Cerebellar cortex (tissue), 1 donor: ENCODE measurements at places on chromosomes 16 and 17.

GRCh38 chr17:40358323-40359038, 6.1 kb downstream of the GJD3 start:
- DNase-seq, result peak; percentile 91

- DNase-seq, result no peak
These were observed 19.1 kb upstream of the GSG1L start for GRCh38 chr16:28082624-28083023.

- no peak for DNase-seq
These were observed 18.3 kb downstream of the PSME3IP1 start for GRCh38 chr16:57167538-57167937.

- no peak for DNase-seq
These were observed 997 bp upstream of the CDH11 start for GRCh38 chr16:65122724-65123395.

- peak; percentile 49 for DNase-seq
These were observed 3.9 kb downstream of the GFAP start for GRCh38 chr17:44911133-44912001.

DNA sequence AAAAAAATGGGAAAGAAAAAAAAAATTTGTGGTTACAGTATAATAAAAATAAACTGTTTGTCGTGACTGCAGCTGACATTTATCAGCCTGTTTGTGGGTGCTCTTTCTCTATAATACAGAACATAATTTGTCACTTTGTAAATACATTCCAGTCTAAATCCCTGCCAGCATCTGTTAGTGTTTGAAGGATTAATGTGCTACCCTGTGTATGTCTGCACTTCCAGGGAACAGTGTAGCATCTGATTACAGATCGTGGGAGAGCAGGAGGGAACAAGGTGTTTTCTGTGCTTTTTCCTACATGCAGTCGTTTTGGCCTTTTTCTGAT, 265.1 kb downstream of the WWOX start:
- no peak for DNase-seq

GRCh38 chr17:1779571-1780131, 17.8 kb downstream of the SERPINF1 start:
- no peak for DNase-seq

DNA sequence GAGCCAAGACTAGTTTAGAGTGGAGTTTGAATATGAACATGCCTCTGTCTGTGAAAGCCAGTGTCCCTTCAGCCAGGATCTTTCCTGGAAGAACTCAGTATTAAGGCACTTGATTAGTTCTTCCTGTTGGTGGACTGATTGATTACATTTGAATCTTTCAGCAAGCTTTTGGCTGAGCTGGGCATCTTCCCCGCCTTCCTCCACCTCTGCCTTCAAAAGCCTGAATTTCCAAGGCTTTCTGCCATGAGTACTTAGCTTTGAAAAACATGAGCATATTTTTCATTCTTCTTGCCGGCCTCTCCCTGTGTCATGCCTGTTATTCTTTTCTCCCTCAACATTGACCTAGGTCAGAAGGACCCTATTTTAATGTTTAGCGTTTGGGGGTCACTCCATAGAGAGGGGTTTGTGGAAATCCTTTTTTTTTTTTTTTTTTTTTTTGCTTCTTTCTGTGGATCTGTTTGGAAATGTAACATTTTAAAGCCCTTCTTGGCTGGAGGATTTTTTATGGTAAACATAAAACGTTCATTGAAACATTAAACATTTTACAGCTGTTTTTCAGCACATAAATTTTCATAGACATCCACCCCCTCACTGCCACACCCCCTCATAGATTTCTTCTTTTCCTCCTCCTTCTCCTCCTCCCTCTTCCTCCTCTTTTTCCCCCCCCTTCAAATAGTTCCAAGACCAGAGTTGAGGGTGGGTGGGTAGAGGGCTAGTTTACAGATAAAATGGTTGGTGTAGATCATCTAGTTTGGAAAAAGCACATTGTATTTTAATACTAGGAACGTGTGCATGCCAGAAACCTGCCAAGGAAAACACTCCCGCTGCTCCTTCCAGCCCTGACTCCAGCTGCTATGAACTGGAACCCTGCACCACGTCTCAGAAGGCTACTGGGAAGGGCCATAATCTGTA, 645.9 kb downstream of the WWOX start:
- no peak for DNase-seq

GRCh38 chr17:82468692-82469091, 10.2 kb downstream of the NARF start:
- DNase-seq, result no peak

- no peak for DNase-seq
These were observed 98.3 kb downstream of the CHD9 start for GRCh38 chr16:53153130-53153529.

GRCh38 chr17:57631871-57632270, 113.2 kb downstream of the CCDC182 start:
- no peak for DNase-seq

- no peak for DNase-seq
These were observed 240.4 kb upstream of the TNRC6C start for GRCh38 chr17:77717941-77718668.

GRCh38 chr17:57379237-57379894, 123.0 kb downstream of the MSI2 start:
- no peak for DNase-seq

DNA sequence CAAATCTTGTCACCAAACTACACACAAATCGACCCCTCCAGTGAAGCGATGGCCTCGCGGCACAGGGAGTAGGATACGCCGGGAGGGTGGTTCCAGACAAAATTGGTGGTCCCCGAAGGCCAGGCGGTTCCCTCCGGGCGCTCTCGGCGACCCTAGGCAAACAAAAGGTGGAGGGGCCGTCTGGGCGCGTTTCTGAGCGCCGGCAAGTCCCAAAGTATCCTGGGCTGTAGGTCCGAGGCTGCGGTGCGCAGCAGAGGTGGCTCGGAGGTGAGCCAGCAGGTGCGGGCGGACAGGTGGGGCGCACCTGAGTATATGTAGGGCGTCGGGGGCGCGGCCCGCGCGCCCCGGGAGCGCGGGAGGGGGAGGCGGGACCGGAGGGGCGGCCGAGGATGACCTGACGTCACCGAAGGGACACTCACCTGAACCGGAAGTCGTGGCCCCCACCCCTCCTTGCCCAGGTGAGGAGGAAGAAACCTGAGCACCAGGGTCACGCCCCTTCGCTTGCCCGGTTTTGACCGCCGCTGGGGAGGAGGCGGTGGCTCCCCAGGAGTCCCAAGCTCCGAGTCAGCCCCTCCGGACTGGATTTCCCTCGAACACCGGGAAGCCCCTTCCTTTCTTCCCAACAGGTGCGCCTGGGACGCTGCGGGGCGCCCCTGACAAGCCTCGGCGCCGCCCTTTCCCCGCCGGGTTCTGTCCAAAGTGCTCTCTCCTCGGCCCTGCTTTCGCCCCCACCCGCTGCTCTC, at the start of gene CLDN7:
CLDN7 (minus strand) TSS at position 287 of the 743 bp plus-strand sequence. CDS start 435 bp downstream, outside the sequence.
- no peak for DNase-seq

DNA sequence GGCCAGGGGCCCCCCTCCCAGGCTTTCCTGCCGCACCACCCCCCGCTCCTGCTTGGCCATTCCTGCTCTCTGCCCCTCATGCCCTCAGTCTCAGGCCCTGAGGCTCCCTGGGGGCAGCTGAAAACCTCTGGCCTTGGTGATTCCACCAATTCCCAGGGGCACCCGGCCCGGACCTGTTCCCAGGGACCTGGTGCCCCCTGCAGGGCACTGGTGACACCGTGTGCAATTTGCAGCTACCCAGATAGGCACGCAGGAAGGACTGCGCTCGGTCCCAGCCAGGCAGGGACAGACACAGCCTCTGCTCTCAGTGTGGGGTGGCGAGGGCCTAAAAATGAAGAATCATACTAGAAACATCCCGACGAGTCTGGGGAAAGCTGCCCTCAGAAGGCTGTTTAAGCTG, 13.4 kb downstream of the WFDC1 start:
- DNase-seq, result peak; percentile 10

DNA sequence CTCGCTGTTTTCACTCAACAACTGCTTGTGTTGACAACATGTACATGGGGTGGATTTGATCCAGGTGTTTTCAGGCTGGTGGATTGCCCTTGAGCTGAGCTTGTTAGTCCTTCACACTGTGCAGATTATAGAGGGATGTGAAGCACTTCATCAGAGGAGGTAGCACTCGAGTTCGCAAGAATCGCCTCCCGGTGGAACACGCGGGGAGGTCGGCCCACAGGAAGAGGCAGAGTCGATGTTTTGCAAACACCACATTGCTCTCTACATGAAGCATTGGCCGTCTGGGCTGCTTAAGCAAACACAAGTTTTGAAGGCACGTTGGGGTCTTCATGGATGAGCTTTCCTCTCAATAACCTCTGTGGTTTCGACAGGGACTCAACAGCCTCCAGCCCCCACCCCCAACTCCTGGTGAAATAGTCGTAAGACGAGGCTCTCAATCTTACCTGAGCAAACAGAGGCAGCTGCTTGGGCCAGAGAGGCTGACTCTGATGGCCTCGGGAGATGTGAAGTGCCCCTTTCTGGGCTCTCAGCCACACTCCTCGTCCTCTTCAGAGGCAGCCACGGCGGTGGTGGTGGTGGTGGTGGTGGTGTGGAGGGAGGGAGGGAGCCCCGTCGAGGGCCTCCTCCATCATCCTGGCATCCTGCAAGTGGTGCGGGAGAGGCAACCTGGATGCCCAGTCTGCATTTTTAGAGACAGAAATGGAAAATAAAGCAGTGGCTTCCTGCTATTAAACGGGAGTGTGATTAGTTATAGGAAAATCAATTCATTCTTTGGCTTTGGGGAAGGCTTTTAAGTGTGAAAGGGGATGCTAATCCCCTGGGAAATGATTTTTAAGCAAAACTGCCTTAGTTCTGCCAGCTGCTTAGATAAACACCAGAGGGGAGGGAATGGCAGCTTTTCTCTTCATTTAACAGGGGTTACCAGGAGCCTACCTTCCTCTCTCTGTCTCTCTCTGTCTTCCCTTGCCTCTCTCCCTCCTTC, 552.5 kb upstream of the EEF2KMT start:
- no peak for DNase-seq

GRCh38 chr17:29764748-29765147, 142.0 kb upstream of the CORO6 start:
- DNase-seq, result no peak

DNA sequence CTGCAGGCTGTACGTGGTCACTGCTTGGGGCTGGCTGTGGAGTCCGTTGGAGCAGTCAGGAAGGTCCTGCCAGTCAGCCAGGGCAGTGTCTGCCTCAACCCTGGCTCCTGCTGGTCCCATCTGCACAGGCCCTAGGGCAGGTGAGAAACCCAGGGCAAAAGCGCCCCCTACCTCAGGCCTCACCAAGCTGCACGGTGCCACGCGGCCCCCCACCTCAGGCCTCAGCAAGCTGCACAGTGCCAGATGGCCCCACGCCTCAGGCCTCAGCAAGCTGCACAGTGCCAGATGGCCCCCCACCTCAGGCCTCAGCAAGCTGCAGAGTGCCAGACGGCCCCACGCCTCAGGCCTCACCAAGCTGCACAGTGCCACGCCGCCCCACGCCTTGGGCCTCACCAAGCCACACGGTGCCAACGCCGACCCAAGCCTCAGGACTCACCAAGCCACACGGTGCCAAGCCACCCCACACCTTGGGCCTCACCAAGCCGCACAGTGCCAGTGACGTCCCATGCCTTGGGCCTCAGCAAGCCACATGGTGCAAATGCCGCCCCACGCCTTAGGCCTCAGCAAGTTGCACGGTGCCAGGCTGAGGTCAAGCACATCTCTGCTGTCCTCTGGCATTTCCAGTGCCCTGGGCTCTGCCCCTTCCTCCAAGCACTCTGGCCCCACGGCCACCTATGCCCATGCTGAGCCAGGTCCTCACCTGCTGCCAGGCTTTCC, 5.5 kb downstream of the TMEM204 start:
- DNase-seq, result peak; percentile 85

DNA sequence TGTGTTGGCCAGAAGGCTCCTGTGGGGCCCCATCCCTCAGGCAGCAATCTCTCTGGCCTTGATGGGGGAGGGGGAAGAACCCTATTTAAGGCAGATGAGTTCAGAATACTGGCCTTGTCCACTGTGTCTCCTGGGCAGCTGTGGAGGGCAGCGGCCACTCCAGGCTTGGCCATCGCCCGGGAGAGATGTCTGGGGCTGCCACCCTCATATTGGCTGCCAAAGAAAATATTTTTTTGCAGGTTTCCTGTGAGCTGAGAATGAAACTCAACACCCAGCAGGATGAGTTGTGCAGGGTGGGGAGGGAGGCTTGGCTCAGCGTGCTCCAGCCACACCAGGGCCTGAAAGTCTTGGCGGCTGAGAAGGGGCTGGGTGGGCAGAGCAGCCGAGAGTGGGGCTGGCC, 14.4 kb upstream of the TIMP2 start:
- DNase-seq, result no peak

GRCh38 chr17:75978938-75979704, at the start of the genes ACOX1 and TEN1:
ACOX1 (minus strand) TSS chr17:75979166; CDS start chr17:75979073, 93 bp downstream.
TEN1 (plus strand) TSS chr17:75979240; CDS start chr17:75986193, 6,953 bp downstream.
- peak; percentile 99 for DNase-seq

DNA sequence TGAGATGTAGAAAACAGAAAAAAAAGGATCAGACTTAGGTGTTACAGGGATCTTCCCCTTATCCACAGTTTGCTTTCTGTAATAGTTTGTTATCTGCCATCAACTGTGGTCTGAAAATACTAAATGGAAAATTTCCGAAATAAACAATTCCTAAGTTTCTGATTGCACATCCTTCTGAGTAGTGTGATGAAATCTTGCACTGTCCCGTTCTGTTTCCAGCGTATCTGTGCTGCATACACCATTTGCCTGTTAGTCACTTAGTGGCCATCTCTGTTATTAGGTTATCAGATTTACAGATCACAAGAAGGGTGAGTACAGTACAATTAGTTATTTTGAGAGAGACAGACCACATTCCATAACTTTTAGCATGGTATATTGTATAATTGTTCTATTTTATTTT, 185.6 kb upstream of the CPHXL start:
- DNase-seq, result no peak

DNA sequence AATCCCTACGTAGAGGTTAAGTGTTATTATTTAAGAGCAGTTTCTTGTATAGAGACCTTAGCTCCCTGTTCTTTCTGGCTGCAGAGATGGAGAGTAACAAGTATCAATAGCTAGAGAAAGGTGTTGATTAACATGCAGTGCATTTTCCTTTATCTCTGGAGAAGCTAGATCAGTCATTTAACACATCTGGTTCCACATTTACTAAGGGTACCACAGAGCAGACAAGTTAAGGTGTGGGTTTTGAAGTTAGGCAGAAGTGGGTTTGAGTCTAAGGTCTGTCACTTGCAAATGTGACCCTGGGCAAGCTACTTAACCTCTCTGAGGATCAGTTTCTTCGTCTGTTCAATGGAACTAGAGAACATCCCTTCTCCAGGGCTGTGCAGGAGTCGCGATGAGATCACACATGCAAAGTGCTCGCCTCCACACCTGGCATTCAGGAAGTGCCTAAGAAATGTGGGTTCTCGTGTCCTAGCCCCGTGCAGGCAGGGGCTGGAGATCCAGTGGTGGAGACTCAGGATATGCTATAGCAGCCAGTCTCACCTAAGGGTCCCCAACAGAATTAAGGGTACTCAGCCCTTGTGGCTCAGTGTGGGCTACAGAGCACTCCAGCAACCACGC, 224.4 kb downstream of the XYLT1 start:
- no peak for DNase-seq

GRCh38 chr16:77330332-77331042, 104.3 kb downstream of the ADAMTS18 start:
- DNase-seq, result no peak

- DNase-seq, result no peak
These were observed 3.0 kb downstream of the SLC35G3 start for GRCh38 chr17:35191001-35191695.

- no peak for DNase-seq
These were observed 52.5 kb downstream of the CNOT1 start for GRCh38 chr16:58577141-58577540.

- no peak for DNase-seq
These were observed 109.9 kb upstream of the DNAH9 start for GRCh38 chr17:11488407-11488806.
